HFFc6 (cell line): ENCODE measurements at places on chromosomes 3 and 15. TPM values are rescaled to one million over a fixed set of nuclear protein-coding genes. Genes with fewer than 3 reads are reported as not detected.

GRCh38 chr3:174356596-174356995, 502.5 kb upstream of the NAALADL2 start:
- H3K27me3 ChIP-seq, result no peaks in the 10 kb centered on the region
- H3K36me3 ChIP-seq, result peaks cover 4% of the 10 kb centered on the region; the same call in 1 of the 2 replicates
- peaks cover 39% of the 10 kb centered on the region for H3K4me1 ChIP-seq
- peak overlapping the region; percentile 4; the same call in 1 of the 2 replicates for H3K27ac ChIP-seq
- DNase-seq, result no peak
- no peak overlapping the region for H3K4me3 ChIP-seq

- peak overlapping the region; percentile 86 for H3K27ac ChIP-seq
- DNase-seq, result peak; percentile 74
- peak overlapping the region; percentile 59 for H3K4me3 ChIP-seq
These were observed 37.5 kb downstream of the NBEAL2 start for GRCh38 chr3:47016934-47017435.

- H3K27me3 ChIP-seq, result no peaks in the 10 kb centered on the region
- no peak for DNase-seq
- H3K36me3 ChIP-seq, result no peaks in the 10 kb centered on the region
These were observed 20.5 kb downstream of the EID1 start for GRCh38 chr15:48898446-48898845.

DNA sequence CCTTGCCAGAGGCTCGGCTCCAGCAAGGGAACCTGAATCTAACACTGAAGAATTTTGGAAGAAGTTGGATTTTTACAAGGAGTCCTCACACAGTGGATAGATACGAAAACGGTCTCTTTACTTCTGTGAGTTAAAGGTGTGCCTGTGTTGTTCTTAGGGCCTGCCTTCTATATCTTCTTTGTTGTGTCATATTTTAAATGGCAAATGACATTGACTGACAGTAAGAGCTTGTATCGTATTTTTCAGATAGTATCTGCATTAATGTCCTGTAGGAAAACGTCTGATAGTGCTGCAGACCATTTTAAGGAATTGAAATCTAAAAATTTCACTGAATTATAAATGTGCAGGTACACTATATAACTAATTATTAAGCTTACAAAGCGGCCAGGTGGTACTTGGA, 56.3 kb downstream of the PTPRG start:
- no peak overlapping the region for H3K4me3 ChIP-seq
- no peak overlapping the region for H3K27ac ChIP-seq
- peaks cover 22% of the 10 kb centered on the region for H3K36me3 ChIP-seq
- no peaks in the 10 kb centered on the region; the same call in 1 of the 2 replicates for H3K27me3 ChIP-seq
- no peak for DNase-seq

DNA sequence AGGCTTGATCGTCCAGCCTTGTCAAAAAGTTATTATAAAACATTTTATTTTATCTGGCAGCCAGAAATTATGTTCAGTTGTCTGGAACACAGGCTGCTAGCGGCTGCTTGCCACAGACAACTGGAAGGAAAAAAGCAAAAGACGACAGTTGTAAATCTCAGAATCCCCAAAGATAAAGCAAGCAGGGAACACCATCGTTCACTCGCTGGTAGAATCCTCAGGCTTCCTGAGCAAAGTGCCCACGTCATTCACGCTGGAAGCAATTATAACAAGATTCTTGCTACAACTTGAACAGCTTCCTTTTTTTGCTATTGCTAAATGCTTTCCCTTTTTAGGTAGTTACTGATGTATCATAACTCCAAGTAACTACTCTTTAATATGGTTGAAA, 33.6 kb downstream of the ADAMTS17 start:
- no peaks in the 10 kb centered on the region for H3K4me1 ChIP-seq
- no peak overlapping the region for H3K27ac ChIP-seq
- no peaks in the 10 kb centered on the region for H3K36me3 ChIP-seq

- peak; percentile 4 for DNase-seq
- no peak overlapping the region for H3K27ac ChIP-seq
- H3K36me3 ChIP-seq, result no peaks in the 10 kb centered on the region
These were observed 69.7 kb upstream of the LINGO1 start for GRCh38 chr15:77702211-77702957.

DNA sequence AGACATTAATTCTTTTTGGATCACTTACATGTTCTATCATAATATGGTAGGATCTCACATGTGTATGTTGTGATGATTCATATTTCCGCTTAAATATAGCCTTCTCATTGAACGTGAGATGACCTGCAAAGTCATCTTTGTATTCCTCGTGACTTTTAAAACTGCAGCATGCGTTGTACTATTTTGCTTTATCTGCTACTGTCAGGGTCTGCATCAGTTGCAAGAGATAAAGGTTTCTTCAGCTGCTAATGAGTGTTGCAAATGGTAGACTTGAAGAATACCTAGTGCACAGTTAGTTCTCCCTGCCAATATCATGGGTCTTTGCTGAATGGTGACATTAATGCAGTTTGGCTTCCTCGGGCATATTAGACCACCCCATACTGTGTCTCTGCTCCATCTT, 31.8 kb downstream of the REC114 start:
- H3K4me3 ChIP-seq, result no peak overlapping the region
- no peaks in the 10 kb centered on the region for H3K36me3 ChIP-seq
- no peak for DNase-seq
- peaks cover 10% of the 10 kb centered on the region for H3K27me3 ChIP-seq
- H3K4me1 ChIP-seq, result no peaks in the 10 kb centered on the region
- no peak overlapping the region for H3K27ac ChIP-seq

DNA sequence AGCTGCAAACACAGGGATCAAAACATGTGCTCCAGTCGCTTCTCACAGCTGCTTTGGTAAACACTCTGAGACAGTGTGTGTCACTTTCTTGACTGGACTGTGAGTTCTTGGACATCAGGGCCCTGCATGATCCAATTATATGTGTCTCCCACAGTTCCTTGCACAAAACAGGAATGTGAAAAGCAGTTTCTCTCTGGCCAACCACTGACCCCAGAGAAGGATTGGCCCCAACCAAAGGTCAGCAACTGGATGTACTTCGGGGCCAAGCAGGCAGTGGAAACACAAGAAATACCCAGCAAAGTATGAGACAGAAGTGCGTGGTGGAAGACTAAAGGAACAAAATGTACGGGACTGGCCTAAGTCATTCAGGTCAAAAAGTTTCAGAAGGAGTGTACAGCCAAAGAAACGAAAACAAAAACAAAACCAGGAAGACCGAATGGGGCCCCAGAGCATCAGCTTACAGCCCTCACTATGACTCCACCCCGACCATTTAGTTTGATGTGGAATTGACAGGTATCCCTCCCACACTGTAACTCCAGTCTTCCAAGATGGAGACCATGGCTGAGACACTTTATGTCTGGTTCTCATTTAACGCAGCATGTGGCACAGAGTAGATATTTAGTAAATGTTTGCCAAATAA, 76.7 kb upstream of the LPP start:
- H3K27me3 ChIP-seq, result no peaks in the 10 kb centered on the region
- no peak overlapping the region for H3K4me3 ChIP-seq
- DNase-seq, result no peak

Gene OR5K2
- total RNA-seq, result not detected in 3 replicates

Gene SPCS1
- total RNA-seq, result 179 and 218 TPM in 2 replicates

Gene SEC22C
- 48.4 to 55.9 TPM (median 51.2 TPM) in 3 replicates for total RNA-seq

Gene ZNF662
- total RNA-seq, result 0.63 TPM in 1 of 3 replicates, not detected in the others

Gene GDPGP1
- total RNA-seq, result 4.4 to 6.3 TPM (median 4.5 TPM) in 3 replicates

Gene GOLGA8B
- 23.3 and 28.3 TPM in 2 replicates for total RNA-seq
